ENCODE measurements at places on chromosomes 1 and 21.

DNA sequence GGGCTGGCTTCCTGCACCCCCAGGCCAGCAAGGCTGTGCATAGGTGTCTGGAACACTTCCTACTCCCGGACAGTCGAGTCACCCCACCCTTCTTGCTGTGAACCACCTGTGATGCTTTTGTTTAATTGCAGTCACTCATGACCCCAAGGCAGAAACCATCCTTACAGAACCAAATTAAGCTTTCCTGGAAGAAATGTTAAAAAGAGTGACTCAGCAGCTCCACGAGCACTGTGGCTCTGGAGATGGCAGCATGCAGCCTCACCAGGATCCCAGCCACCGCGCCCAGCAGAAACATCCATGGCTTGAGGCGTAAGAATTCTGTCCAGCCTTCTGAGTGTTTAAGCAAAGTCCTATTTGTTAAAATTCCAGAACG lies 28.8 kb downstream of the SNAP47 start:
- no peak for DNase-seq

GRCh38 chr1:225886159-225887029 lies 2.6 kb downstream of the LEFTY1 start:
- DNase-seq, result peak; percentile 69

- no peak for DNase-seq
Observed at GRCh38 chr1:202016022-202016810, 5.8 kb downstream of the ELF3 start.

GRCh38 chr1:168320800-168321450 lies 40.2 kb downstream of the TBX19 start:
- DNase-seq, result no peak

DNA sequence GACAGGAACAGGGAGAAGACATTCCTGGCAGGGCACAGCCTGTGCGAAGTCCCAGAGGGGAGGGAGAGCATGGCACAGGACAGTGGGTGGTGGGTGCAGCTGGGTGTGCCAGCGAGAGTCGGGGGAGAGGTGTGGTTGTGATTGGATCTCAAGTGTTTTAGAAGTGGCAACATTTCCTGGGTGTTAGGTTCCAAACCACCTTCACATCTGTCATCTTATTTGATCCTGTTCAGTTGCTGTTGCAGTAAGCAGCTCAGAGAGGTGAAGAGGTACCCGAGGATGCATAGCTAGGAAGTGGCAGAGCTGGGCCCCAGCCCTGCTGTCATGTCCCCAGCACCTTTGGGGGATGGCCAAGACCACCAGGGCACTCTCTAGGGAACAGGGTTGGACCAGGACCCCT lies 22.0 kb upstream of the DISP3 start:
- no peak for DNase-seq

DNA sequence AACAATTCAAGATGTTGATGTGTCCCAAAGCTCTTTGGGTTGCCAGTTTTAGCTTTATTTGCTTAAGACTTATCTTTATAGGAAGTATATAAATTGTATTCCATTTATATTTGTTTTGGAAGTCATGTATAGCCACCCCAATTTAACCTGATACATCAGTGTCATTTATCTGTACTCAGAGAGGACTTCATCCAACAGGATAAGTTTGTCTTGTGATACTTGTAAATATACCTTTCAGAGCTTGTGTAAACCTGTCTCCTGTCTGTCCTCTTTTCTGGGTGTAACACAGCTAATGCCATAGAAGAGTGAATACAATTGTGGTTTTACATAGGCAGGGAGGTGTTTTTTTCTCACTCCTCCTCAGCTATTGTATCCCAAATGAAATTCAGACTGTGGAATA lies 10.4 kb downstream of the PTGFR start:
- DNase-seq, result no peak

DNA sequence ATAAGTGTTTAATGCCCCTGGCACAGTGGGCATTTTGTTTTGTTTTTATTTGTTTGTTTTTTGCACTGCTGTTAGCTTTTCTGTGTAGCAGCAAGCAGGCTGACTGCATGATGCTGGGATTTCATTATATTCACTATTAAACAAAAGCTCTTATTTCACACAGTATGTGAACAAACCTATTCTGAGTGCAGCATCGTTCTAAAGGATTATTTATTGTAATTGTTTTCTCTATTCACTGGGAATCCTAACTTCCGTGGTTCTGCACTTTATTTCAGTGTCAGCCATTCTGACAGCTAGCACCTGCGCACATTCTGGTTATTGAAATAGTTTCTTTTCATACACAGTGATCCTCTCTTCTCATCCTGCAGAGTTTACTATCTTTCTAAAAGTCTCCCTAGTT lies 595.0 kb downstream of the NEGR1 start:
- DNase-seq, result no peak

GRCh38 chr1:14611792-14612191 lies 13.3 kb downstream of the KAZN start:
- no peak for DNase-seq

DNA sequence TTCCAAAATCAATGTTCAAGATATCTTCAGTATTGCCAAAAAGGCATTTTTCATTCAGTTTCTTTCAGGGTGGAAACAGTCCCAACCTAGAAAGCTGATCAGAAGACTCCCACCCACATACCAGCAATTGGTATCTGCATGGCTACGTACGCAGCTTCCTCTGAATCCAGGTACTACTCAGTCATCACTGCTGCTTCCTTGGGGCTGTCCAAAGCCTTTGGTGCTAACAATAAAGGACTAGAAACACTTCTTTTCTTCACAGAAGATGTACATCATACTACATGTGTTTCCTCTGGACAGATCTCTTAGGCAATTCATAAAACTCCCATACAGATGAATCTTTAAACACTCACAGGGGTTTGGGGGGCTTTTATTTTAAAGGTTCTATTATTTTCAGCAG lies 29.8 kb downstream of the VPS26C start:
- no peak for DNase-seq

Measured in left lobe of liver (tissue), 2 donors.